ENCODE measurements at places on chromosomes 1 and 21. TPM values are rescaled to one million over a fixed set of nuclear protein-coding genes. Genes with fewer than 3 reads are reported as not detected.

Gene CHIA
- total RNA-seq = not detected

Gene TRMT1L
- 23.3 TPM for total RNA-seq

Gene RAP1GAP
- total RNA-seq = 0.95 TPM

Gene WDR64
- total RNA-seq = not detected

Gene PLEKHA6
- total RNA-seq = not detected

Gene HPCA
- total RNA-seq = not detected

Gene NUDT4B
- 19.0 TPM for total RNA-seq

Data from SK-MEL-5 (cell line).